Activated gamma-delta T cell treated with anti-CD3 and anti-CD28 coated beads, Interleukin-2, amount 50 U/mL, for 16 hours (primary cell): ENCODE measurements at places on chromosomes 6 and 20.

GRCh38 chr6:128192972-128193371 is 292.1 kb upstream of the THEMIS start:
- no peak for DNase-seq

DNA sequence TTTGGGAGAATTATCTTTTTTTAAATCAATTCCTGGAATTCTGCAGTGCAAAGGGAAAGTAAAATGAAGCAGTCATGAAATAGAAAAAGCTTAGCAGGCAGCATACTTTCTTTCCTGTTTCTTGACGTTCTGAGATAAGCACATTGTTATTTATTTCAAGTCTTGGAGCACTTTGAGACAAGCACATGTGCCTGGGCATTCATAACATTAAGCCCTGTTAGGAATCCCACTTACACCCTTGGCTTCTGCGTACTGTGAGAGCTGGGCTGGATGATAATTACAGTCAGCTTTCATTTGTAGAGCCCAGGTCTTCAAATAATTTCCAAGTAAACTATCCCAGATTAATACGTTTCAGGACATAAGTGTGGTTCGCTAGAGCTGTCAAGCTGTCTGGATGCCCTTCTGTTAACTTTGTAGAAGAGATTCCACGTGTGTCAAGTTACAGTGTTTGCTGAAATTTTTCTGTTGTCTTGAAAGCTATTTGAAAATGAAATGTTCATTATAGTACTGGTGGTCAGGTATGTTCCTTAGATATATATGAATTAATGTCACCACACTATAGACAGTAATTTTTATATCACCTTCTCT is 8.9 kb downstream of the FARS2 start:
- no peak for DNase-seq

DNA sequence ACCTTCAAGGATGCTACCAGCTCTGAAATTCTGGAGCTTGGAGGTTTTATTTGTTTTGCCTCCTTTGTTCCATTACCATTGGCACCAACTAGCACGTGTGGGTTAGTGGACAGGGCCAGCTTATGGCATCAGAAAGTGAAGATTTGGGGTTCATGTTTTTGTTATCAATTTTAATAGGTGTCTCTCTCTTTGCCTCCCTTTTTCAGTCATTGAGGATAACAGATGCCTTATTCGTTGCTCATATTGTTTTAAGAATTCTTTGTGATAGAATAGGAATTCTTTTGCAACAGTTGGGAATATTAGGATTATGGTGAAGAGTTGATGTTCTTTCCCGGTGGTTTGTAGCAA is 22.9 kb downstream of the TMC2 start:
- DNase-seq, result no peak

GRCh38 chr20:4297127-4297826 is 281.9 kb upstream of the RNF24 start:
- DNase-seq, result no peak

DNA sequence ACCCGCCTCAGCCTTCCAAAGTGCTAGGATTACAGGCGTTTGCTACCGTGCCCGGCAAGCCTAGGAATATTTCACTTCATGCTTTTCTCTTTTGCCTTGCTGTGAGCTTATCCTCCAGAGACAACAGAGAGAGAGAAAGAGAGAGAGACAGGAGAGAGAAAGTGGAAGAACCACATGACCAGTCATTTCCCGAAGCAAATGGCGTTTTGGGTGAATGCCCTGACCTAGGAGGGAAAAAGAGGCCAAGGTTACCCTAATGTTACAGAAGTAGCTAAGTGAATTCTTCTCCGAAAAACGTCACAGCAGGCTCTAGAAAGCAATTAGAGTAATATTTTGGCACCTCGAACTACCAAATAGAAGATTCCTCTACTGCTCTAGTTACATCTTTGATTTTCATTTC is 9.1 kb downstream of the SGK1 start:
- DNase-seq, result no peak

GRCh38 chr20:20816969-20817755 is 104.7 kb upstream of the RALGAPA2 start:
- no peak for DNase-seq

GRCh38 chr6:154815938-154816820 is 83.0 kb downstream of the SCAF8 start:
- DNase-seq, result no peak

GRCh38 chr6:125746731-125747588 is 2.5 kb upstream of the HEY2 start:
- peak; percentile 52 for DNase-seq

GRCh38 chr6:43705996-43706395 is 18.4 kb upstream of the MRPS18A start:
- DNase-seq, result no peak

- DNase-seq, result no peak
Measured at GRCh38 chr6:147040121-147040910, 163.9 kb upstream of the STXBP5 start.

- DNase-seq, result no peak
Measured at GRCh38 chr6:120116343-120116742, 766.8 kb upstream of the MAN1A1 start.
